ENCODE measurements at places on chromosomes 1 and 21. TPM values are rescaled to one million over a fixed set of nuclear protein-coding genes. Genes with fewer than 3 reads are reported as not detected.
A peak's percentile ranks its signal among the peaks of the same experiment; 100 is the strongest.

- no peak for DNase-seq
Measured at GRCh38 chr1:10631811-10632593, 157.3 kb downstream of the PEX14 start.

DNA sequence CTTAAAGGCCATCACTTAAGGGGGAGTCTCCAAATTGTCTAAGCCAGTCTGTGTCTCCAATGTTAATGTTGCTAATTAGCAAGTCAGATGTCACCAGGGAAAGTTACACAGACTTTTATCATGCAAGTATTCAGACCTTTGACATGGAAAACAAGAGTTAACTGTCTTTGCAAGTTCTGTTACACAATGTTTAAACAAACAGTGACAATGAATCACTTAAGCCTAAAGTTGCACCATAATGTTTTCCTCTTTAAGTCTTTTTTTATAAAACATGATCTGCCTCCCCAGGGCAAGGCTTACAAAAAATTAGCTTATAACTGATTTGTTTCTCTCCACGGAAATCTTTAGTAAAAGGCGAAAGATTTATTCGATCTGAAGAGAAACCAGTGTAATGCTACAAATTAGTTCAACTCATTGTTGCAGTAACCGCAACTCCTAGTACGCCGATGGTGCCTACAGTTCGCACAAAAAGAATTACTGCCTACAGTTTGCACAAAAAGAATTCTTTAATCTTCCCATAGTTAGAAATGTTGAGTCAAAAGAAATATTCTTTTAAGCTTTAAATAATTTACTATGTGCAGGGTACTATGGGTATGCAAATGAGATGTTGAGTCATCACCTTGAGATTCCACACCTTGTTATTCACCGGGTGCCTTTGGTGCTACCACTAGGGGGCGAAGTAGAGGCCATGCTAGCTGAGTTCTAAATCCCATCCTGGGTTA lies 45.3 kb downstream of the HHAT start:
- DNase-seq: peak; percentile 87

DNA sequence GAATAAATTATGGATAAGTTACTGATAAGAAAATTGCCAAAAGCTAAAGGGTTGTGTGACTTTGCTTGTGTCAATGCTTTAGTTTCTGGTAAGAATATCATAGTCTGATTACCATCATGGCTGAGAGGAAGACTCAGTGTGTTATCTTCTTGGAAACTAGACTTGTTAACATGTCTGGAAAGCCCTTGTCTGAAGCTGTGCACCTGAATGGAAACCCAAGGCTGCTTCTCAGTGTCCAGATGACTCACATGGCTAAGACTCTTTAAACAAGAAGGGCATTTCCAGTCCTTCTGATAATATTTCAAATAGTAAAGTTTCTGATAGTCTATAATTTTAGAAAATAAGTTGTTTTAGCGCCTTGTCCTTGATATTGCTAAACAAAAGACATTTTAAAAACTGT lies 1092.7 kb downstream of the PLA2G4A start:
- no peak for DNase-seq

DNA sequence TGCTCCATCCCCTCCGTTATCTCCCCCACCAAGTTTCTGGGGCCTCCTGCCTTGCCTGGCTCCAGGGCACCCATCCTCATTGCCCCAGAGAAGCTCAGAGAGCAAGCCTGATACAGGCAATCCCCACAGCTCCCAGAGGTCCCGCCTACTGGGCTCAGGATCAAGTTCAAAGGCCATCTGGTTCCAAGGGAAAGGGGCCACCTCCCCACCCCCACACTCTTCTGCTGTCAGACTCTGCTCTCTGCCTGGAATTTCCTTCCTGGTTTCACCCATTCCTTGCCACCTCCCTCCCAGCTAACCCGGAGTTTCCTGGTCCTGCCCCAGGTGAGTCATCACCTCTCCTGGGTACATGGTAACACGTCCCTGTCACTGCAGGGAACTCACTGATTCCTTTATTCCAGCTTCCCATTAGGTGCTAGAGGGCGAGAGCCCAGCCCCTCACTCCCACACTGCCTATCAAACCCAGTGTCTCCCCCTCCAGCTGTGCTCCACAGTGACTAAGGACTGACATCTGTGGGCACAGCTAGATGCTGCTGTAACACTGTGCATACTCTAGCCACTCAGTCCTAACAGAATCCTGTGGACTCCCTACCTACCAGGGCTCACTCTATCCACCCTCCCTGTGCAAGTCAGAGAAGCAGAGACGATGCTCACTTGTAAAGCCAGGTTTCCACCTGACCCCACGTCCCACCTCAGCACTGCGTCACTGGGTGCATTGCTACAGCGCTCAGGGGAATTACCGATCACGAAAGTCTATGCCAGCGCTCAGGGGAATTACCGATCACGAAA lies 21.8 kb downstream of the RSPH1 start:
- DNase-seq: no peak

DNA sequence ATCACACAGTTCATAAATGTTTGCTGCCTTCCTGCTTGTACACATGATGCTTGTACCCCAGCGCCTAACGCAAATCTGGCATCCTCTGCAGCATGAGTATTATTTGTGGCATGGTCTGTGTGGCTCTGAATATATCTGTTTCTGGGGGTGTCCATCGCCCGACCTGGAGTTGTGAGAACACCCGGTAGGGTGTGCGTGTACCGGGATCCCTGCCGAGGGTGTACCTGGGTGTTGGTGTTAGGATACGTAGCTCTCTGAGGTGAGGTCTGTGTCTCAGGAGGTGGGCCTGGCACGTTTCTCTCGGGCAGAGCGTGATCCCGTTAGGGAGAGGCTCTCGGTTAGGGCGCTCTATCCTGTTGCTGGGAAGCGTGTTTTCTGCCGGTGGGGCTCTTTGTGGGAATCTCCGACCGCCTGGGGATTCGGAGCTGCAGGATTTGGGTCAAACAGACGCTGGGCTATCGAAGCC lies 10.4 kb upstream of the CDC20 start:
- no peak for DNase-seq

DNA sequence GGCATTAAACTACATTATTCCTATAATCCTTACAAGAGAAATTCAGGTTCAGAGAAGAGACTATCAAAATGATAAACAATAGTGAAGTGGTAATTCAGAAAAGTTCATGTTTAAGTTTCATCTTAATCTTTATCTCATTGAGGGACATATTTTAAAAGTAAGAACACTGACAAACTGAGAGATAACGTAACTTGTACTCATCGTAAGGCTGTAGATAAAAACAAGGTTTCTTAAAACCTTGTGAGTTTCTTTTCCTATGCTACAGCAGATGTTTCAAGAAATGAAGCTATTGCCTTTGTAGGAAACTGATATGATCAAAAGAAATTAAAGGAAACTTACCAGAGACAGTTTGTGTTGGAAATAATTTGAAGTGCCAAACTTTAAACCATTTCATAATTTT lies 65.0 kb downstream of the RERE start:
- no peak for DNase-seq

- DNase-seq: no peak
Measured at GRCh38 chr1:199452627-199453026, 574.9 kb upstream of the NR5A2 start.

DNA sequence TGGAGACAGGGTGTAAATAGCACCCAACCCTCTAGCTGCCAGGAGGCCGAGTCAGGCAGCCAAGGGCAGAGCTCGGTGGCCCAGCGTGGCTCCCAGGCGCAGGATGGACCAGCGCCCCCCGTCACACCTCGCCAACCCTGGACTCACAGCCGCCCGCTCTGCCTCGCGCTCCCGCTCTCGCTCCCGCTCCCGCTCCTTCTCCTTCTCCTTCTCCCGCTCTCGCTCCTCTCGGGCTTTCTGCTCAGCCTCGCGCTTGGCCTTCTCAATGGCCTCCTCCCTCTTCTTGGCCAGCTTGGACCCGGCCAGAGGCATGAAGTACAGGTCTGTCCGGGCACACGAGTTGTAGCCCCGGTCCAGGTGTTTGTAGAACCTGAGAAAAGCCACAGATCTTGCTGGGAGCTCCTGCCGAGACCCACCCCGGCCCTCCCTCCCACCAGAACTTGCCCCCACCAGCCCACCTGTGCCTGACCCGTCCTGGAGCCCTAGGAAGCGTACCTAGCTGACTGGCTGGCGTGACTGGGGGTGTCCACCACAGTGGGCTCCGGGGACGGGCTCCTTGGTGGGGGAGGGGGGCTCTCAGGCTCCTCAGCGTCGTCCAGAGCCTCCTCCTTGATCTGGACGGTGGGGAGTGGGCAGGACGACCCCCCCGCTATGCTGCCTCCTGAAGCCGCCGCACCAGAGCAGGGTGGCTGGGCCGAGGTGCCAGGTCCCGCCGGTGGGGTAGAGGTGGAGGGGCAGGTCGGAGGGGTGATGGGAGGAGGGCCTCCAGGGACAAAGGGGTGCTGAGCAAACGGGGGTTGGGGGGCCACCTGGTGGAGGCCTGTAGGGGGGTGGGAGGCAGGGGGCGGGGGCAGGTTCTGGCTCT lies 41.9 kb downstream of the SLC45A1 start:
- no peak for DNase-seq

DNA sequence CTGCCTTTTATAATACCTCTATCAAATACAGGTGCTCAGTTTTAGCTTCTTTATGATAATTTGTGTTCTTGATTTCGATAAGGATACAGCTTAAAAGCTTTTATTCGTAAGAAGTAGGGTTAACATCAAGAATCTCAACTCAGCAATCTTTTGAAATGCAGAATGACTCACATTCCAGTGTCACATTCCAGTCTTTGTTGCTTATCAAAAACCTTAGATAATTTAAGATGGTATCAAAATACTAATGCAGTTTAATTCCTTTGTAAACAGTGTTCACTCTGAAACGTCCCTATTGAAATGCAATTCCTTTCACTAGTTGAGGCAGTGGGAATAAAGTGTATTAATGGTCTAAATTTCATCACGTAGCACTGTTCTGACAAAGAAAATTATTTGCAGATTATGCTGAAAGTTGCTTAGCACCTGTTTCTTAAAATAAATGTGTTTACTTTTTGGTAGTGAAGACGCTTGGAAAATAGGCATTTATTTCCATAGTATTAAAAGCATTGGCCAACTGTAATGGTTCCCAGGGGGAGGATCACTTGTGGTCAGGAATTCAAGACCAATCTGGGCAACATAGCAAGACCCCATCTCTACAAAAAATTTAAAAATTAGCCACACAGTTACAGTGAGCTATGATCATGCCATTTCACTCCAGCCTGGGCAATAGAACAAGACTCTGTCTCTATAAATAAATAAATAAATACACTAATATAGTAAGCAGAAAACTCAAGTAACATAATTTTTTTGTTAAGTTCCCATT lies 10.1 kb upstream of the CNN3 start:
- no peak for DNase-seq

GRCh38 chr21:42682661-42683210 lies 29.3 kb downstream of the PDE9A start:
- DNase-seq: no peak

GRCh38 chr21:28418726-28419514 lies 573.8 kb downstream of the LTN1 start:
- no peak for DNase-seq

GRCh38 chr1:151942882-151943281 lies 33.6 kb upstream of the THEM4 start:
- no peak for DNase-seq

DNA sequence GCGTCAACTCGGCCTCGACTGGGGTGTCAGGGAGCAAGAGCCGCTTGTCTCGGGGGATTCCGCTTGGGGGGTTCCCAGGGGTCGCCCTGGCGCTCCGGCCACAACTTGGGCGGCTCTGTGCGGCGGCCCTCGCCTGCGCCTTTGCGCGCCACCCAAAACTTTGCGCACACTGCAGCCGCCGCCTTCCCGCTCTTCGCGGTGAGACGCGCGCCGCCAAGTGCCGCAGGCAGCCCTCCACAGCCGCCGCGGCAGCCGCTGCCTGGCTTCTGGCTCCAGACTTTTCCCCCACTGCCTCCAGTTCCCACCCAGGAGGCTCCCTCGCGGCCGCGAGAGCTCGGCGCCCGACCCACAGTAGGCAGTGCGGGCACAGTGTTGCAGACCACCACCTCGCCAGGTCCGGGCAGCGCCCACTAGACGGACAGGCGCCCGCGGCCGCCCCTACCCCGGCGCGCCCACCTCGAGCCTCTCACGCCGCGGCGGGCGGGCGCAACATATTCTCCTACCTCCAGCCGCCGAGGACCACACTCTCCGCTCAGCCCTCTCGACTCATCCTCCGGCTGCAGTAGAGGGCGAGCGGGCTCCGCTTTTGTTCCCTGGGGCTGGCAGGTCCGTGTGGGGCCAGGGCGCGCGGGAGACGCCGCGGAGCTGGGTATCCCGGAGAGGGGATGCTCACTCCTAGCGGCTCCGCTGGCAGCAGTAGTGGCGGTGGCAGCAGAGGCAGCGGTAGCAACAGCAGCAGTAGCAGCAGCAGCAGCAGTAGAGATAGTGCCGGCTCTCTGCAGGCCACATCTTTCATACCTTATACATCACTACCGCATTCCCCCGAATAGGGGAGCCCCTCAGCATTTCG lies 296.6 kb downstream of the OMA1 start:
- peak; percentile 69 for DNase-seq

GRCh38 chr1:94334764-94335163 lies 83.4 kb upstream of the ABCD3 start:
- no peak for DNase-seq

DNA sequence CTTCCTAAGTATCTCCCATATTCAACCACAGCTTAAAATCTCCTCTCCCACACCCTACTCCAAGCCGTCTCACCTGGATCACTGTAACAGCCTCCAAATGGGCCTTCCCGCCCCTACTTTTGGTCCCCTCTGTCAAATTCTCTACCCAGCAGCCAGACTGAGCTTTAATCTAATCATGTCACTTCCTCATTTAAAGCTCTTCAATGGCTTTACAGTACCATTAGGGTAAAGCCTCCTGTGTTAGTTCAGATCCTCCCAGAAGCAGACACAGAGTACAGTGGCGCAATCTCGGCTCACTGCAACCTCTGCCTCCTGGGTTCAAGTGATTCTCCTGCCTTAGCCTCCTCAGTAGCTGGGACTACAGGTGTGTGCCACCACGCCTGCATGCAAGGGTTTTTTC lies 46.8 kb upstream of the PSEN2 start:
- no peak for DNase-seq

- no peak for DNase-seq
Measured at GRCh38 chr1:17276568-17276967, 27.7 kb downstream of the PADI3 start.

- no peak for DNase-seq
Measured at GRCh38 chr1:113021430-113022085, 51.4 kb upstream of the LRIG2 start.

The LRRC38 gene
- 1.6 TPM for total RNA-seq

The FCRL1 gene
- 0.37 TPM for total RNA-seq
